ENCODE measurements at places on chromosomes 3 and 15. TPM values are rescaled to one million over a fixed set of nuclear protein-coding genes. Genes with fewer than 3 reads are reported as not detected.
A peak's percentile ranks its signal among the peaks of the same experiment; 100 is the strongest.

DNA sequence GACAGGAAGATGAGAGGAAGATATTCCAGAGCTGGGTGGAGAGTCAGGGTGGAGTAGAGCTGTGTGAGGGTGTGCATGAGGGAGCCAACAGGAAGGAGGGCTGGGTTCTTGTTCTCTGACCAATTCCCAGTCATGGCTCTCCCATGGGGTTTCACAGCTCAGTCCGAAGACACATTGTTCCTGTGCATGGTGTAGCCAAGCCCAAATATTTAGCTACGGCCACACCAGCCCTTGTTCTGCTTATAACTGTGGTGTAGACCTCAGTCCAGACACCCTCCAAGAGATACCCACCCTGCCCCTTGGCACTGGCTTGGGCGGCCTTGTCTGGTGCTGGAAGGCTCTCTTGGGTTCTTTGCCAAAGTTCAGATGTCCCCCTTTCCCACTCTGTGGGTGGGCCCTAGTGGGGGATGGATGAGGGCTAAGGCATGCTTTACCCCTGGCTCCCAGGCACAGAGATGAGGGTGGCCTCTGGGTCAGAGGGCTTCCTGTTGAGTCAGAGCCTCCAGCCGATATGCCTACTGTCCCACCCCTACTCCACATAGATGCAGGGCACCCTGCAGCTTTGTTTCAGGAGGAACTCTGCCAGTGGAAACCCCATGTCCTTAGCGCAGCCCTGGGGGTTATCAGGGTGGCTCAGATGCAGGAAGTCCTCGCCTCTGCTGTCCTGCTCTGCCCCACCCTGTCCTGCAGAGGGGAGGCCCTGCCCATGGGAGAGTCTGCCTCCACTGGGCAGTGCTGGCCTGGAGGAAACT is 271.2 kb upstream of the CTDSPL start:
- peaks cover 4% of the 10 kb centered on the region for H3K4me1 ChIP-seq
- peak overlapping the region; percentile 81 for H3K27ac ChIP-seq
- no peaks in the 10 kb centered on the region for H3K36me3 ChIP-seq

DNA sequence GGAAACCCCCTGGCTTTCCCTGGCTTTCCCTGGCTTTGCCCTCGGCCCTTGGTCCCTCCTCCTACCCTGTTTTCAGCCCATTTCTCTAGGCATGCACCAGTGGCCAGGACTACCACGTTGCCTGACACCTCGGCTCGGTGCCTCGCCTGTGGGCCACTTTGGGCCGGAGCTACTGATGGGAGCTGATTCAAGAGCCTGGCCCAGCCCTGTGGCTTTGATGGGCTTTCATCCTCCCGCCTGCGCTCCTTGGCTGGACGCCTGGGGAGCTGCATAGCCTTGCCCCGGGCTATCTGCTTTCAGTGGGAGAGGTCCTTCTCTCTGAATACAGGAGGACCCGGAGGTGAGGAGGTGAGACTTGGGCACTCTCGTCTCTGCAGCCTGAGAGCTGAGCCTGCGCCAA is 192.7 kb upstream of the HES1 start:
- no peak overlapping the region for H3K4me3 ChIP-seq
- H3K36me3 ChIP-seq: no peaks in the 10 kb centered on the region
- H3K4me1 ChIP-seq: no peaks in the 10 kb centered on the region
- no peak for DNase-seq
- no peaks in the 10 kb centered on the region for H3K27me3 ChIP-seq

- DNase-seq: no peak
- no peak overlapping the region for H3K4me3 ChIP-seq
- H3K36me3 ChIP-seq: no peaks in the 10 kb centered on the region
- H3K27me3 ChIP-seq: no peaks in the 10 kb centered on the region
- no peak overlapping the region for H3K27ac ChIP-seq
Measured at GRCh38 chr3:128551867-128552266, 58.9 kb upstream of the GATA2 start.

GRCh38 chr15:101187820-101188636 is 63.8 kb downstream of the CHSY1 start:
- no peaks in the 10 kb centered on the region for H3K36me3 ChIP-seq
- no peaks in the 10 kb centered on the region for H3K27me3 ChIP-seq
- H3K27ac ChIP-seq: peak overlapping the region; percentile 73
- no peak overlapping the region for H3K4me3 ChIP-seq

GRCh38 chr3:69092030-69092516 is 7.3 kb downstream of the ARL6IP5 start:
- DNase-seq: no peak
- H3K27ac ChIP-seq: peak overlapping the region; percentile 4
- H3K27me3 ChIP-seq: no peaks in the 10 kb centered on the region
- H3K36me3 ChIP-seq: no peaks in the 10 kb centered on the region
- peaks cover 19% of the 10 kb centered on the region for H3K4me1 ChIP-seq

DNA sequence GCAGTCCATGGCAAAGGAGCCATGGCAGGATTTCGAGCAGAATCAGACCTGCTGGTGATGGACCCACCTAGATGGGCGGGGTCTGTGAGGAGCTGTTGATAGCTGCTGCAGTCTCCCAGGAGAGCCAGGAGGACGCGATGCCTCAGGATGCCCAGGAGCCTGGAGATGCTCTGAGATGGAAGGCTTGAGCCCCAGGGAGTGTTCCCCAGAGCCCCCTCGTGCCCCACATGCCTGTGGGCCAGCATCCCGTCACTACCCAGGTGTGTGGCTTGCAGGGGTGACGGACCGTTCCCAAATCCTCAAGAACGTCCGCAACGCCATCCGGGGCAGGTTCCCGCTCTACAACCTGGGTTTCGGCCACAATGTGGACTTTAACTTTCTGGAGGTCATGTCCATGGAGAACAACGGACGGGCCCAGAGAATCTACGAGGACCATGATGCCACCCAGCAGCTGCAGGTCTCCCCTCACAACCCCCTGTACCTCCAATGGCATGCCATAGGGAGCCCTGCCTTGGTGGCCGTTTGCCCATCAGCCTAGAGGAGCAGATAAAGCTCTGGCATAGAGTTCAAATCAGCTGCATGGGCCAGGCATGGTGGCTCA is 6.7 kb downstream of the ITIH1 start:
- H3K4me1 ChIP-seq: no peaks in the 10 kb centered on the region
- H3K27me3 ChIP-seq: no peaks in the 10 kb centered on the region
- no peaks in the 10 kb centered on the region for H3K36me3 ChIP-seq
- no peak for DNase-seq
- no peak overlapping the region for H3K27ac ChIP-seq
- H3K4me3 ChIP-seq: no peak overlapping the region

DNA sequence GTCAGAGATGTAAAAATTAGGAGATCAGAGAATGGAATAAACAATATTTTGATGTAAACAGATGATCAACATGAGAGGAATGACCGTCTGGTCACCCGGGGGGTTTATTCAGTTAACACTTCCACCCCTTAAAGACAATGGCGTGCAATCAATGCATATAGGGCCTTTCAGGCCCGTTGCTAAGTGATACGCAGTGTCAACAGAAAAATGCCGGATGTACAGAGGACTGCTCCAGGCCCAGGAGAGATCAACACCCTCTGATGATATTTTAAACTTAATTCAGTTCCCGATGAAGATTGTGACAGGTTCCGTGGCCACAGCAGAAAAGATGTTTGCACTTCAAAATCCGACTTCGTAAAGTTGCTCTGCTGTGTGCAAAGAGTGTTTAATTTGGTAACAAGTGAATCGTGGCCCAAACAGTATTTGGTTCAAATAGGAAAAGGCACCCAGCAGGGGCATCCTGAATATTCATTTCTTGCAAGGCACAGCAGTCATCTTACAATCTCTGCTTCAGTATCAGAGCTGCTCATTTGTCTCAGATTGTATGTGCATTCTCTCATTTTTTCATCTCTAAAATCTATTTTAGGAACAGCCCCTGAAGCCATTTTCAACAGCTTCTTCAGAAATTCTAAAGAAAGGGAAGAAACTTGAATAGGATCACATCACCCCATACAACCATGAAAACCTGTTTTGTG is 72.6 kb downstream of the FOXB1 start:
- H3K27me3 ChIP-seq: no peaks in the 10 kb centered on the region
- no peak overlapping the region for H3K27ac ChIP-seq
- no peak for DNase-seq
- H3K36me3 ChIP-seq: no peaks in the 10 kb centered on the region

DNA sequence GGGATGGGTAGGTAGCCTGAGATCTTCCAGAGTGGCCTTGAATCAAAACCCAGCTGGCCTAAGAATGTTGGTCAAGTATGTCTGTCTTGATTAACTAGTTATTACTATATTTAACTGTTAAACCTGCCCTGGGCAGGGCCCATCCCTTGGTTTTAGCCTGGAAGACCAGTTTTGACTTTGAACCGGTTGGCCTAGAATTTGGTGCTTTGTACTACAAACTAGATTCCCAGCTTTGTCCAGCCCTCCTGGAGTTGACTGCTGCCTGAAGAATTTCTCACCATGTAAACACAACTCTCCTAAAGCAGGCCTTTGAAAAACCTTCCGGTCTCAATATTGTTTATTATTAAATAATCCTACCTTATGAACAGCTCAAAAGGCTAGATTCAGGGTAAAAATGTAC is 16.0 kb downstream of the C15orf62 start:
- H3K36me3 ChIP-seq: no peaks in the 10 kb centered on the region
- DNase-seq: no peak
- no peak overlapping the region for H3K4me3 ChIP-seq
- no peaks in the 10 kb centered on the region for H3K27me3 ChIP-seq
- H3K27ac ChIP-seq: no peak overlapping the region

DNA sequence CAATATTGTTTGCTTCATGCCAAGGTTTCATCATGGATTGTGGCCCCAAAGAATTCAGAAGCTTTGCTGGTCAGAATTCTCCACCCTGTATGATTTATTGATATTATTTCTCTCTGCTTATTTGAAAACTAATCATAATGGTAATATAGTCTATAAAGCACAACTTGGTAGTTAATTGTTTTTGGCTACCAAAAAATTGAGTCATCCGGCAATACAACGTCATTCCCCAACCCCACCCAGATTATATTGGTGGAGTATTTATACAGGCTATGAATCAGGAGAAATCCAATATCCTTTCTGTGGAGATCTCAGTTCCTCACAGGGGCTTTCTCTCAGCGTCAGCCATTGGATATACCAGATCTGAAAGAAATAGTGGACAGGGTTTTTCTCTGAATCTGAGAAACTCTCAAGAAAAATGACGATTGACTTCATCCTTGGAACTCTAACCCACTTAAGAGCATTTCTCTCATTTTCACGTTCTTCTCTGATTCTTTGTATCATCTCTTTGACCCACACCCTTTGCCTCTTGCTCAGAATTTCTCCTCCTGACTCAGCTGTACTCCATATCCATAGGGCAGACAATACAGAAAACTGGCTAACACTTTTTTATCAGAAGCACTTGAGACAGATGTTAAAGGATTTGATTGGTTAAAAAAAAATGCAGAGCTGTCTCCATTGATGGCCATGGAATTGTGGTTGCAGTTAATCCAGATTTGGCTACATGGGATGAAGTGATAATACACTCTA is 1055.8 kb upstream of the CADM2 start:
- no peak overlapping the region for H3K4me3 ChIP-seq
- no peaks in the 10 kb centered on the region for H3K4me1 ChIP-seq
- no peaks in the 10 kb centered on the region for H3K36me3 ChIP-seq
- H3K27ac ChIP-seq: no peak overlapping the region

- H3K36me3 ChIP-seq: no peaks in the 10 kb centered on the region
- DNase-seq: no peak
- H3K27ac ChIP-seq: no peak overlapping the region
- H3K4me1 ChIP-seq: no peaks in the 10 kb centered on the region
- no peaks in the 10 kb centered on the region for H3K27me3 ChIP-seq
Measured at GRCh38 chr3:42735615-42736014, 33.0 kb upstream of the HHATL start.

- H3K4me3 ChIP-seq: no peak overlapping the region
- H3K27ac ChIP-seq: no peak overlapping the region
Measured at GRCh38 chr3:128289534-128289933, 136.3 kb downstream of the EEFSEC start.

DNA sequence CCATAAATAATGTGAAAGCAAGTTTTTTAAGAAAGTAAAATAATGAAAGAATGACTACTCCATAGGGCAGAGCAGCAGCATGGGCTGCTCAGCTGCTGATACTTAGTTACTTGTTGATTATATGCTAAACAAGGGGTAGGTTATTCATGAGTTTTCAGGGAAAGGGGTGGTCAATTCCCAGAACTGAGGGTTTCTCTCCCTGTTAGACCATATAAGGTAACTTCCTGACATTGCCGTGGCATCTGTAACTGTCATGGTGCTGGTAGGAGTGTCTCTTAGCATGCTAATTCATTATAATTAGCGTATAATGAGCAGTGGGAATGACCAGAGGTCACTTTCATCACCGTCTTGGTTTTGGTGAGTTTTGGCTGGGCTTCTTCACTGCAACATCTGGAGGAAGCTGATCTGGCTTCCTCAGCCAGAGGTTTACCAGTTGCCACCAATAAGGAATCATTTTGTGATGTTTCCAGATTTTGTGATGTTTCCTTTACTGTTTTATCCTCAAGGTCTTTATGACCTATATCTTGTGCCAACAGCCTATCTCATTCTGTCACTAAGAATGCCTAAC is 121.8 kb upstream of the CHL1 start:
- DNase-seq: peak; percentile 16
- no peaks in the 10 kb centered on the region for H3K27me3 ChIP-seq
- H3K4me3 ChIP-seq: no peak overlapping the region
- no peaks in the 10 kb centered on the region for H3K36me3 ChIP-seq
- H3K27ac ChIP-seq: peak overlapping the region; percentile 57

- no peaks in the 10 kb centered on the region for H3K36me3 ChIP-seq
- H3K27me3 ChIP-seq: no peaks in the 10 kb centered on the region
- no peak overlapping the region for H3K4me3 ChIP-seq
- no peak overlapping the region for H3K27ac ChIP-seq
- no peaks in the 10 kb centered on the region for H3K4me1 ChIP-seq
- DNase-seq: no peak
Measured at GRCh38 chr15:34794590-34795206, 651 bp downstream of the ACTC1 start.

DNA sequence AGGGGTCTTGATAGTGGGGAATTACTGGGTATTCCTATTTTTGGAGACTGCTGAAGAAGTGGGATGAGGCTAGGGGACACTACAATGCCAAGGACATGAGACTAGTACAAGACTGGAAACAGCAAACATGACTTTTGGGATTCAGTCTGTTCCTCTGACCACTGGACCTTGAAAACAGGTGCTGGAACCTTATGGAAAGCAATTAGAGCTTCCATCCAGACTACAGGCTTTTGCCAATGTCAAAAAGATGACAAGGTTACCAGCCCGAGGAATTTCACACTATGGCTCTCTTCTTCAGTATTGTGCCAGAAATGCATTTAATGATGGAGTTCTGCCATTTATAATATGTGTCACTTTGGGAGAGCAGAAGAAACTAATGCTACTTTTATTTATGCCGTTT is 282.6 kb downstream of the GAP43 start:
- no peaks in the 10 kb centered on the region for H3K36me3 ChIP-seq
- no peak for DNase-seq

- DNase-seq: peak; percentile 63
- peak overlapping the region; percentile 63 for H3K27ac ChIP-seq
- H3K4me3 ChIP-seq: no peak overlapping the region
- H3K27me3 ChIP-seq: no peaks in the 10 kb centered on the region
- no peaks in the 10 kb centered on the region for H3K36me3 ChIP-seq
Measured at GRCh38 chr3:177597311-177598096, 400.2 kb upstream of the TBL1XR1 start.

PRICKLE2 gene
- total RNA-seq: 26.2 TPM

DUOX2 gene
- under 0.01 TPM for total RNA-seq

IGF1R gene
- 77.8 TPM for total RNA-seq

GABRG3 gene
- not detected for total RNA-seq

CFAP100 gene
- not detected for total RNA-seq

CPN2 gene
- total RNA-seq: not detected

CCK gene
- total RNA-seq: not detected

All from uterus (tissue), 4 donors.